ENCODE measurements at places on chromosomes 5 and 9.
A peak's percentile ranks its signal among the peaks of the same experiment; 100 is the strongest.

DNA sequence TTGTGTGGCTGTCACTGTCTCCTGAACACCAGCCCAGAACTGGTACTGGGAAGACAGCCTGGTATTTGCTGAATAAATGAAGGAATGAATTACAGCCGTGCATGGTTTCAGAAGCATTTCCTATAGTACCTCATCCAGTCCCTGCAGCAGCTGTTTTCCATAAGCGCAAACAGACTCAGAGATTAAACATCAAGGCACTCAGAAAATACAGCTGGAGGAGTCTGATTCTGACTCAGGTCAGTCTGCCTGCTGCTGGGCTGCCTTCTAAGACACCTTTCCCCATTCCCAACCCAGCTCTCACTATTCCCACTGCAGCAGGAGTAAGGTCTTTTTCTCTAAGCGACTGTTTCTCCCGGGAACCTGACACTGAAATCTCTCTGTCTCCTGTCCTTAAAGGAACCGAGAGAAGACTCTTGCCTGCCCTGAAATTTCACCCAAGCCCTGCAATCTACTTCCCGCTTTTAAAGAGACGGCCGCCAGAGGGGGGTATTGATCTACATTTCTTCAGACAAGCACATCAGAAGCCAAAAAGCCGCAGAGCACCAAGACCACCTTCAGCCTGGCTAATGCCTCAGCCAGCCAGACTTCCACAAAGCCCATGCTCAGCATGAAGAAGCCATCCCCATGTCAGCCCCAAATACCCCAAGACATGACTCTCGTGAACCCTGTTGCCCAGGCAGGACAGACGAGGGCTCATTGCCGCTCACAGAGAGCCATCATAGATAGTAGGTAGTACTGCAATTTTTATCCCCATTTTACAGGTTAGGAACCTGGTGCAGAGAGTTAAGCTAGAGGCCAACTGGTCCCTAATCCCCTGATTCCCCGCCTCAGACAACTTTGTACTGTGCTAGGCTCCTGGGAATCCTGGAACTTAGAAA is 5.4 kb upstream of the FOXI1 start:
- peak; percentile 81 for DNase-seq

DNA sequence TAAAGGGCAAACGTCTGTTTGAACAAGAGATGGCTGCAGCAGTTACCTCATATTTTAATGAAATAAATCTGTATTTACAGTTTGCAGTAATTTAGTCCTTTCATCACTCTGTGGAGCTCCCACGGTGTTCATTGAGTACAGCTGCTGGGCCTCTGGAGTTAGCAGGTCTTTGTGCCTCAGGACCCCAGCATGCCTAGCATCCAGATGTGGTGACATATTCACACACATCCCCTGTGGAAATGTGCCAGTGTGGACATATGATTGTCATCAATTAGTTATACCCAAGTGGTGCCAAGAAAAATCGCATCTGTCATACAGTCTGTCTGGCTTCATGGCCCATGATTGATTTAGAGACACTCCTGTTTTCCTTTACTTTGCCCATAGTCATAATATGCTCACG is 77.3 kb downstream of the NNT start:
- no peak for DNase-seq

DNA sequence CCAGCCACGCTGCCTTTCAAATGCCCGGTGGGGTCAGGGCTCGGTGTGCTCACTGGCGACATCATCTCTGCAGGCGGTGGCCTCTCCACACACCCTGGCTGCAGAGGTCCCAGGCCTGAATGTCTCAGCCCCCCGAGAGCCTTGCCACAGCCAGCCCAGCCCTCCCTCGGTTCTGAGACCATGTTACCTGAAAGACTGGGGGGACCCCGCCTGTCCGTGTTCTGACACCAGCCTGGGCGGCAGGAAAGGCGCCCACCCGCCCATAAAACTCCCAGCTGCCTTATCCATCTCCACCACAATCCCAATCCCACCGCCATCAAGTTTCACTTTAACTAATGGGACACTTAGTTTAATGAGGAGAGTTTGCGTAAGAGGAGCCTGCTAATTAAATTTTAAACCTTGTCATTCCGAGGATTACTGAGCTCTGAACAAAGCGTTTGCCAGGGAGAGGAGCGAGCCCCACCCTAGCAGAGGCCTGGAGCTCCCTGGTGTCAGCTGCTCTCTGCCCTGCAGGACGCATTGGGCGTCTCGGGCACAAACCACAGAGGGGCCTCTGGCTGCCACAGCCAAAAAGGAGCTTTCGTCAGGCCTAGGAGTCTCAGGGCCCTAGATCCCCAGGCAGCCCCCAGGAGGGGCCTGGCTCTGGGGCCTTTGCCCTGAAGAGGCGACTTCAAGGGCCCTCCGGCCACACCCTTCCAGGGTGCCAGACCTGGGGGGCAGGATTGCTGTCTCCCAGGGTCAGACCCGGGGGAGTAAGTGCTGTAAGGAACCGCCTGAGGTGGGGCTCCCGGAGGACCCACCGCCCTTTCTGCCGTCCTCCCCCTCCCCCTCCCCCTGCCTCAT is 15.3 kb downstream of the LHX3 start:
- no peak for DNase-seq

- DNase-seq = no peak
These were observed 190.5 kb downstream of the PIK3R1 start for GRCh38 chr5:68405784-68406743.

DNA sequence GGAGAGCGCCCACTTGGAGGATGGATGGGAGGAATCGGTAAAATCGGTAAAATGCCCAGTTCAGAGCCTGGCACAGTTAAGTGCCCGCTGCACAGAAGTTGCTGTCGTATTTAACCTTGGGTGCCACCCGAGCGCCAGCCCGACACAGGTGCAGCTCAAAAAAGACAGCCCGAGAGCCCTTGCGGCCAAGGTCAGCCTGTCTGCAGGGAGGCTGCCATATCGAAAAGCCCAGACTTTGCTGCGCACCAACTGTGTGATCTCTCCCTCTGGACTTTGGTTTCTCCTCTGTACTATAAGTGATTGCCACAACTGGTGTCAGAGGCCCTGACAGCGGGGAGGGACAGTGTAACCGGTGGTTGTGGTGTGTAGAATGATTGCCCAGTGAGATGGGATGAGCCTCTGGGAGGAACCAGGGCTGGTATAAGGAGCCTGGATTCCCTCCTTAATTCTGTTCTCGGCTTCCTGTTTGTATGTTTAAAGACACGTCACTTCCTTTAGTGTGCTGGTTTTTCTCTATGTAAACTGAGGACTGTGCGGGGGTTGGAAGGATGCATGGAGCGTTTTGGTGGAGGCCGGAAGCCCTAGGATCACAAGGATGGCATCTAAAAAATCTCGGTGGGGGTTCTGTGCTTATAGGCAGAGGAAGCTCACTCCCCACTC is 792 bp downstream of the NTMT1 start:
- peak; percentile 97 for DNase-seq

All from EL (cell line).